NCI-H1694 treated with DMSO at 0.1 percent for 48 hours (cell line): ENCODE measurements at places on chromosomes 7 and 10.

DNA sequence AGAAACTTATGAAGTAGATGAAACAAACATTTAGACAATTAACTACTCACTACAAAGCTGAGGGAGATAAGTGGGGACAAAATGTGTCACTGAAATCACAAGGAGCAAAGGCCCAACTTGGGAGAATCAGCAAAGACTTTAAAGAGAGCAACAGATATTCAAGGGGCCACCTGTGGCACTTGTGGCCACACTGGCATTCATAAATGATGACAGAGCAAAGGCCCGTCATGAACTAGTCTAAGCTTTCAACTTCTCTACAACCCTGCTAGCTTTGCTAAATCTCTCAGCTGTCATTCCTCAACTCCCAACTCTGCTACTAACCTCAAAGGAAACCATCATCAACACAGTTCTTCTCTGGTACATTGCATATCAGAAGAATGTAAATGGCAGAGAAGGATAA is 178.4 kb downstream of the CPEB3 start:
- no peak for DNase-seq

- DNase-seq: peak; percentile 68
Measured at GRCh38 chr7:44284216-44284615, 41.2 kb downstream of the CAMK2B start.

DNA sequence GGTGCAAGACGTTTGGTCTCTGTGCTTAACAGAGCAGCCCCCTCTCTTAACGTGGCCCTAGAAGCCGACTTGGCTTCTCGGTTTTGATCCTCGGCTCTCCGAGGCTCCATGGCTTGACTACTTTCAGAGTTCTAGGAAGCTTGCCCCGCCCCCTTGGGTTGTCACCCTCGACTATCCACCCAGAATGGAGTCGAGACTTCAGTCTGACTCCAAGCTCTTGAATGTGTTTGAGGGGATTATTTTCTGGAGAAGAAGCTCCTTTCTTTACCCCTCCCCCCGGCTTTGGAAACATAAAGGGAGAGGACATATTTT is 448 bp downstream of the SEC24C start:
- DNase-seq: no peak

DNA sequence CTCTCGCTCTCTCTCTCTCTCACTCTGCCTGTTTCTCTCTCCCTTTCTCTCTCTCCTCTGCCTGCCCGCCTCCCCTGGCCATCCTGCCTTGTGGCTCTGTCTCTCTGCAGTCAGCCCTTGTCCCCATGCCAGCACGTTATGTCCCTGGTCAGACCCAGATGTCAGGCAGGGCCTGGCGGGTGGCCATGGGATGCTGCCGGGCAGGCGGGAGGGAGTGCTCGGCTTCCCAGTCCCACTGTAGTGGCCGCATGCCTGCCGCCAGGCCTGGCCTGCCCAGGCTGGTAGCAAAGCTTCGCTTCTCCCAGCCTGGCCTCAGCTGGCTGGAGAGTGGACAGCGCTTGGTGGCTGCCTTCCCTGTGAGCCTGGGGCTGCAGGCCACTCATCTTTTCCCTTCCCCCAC is 121.5 kb upstream of the ZNF716 start:
- no peak for DNase-seq
